ENCODE measurements at places on chromosomes 12 and 14. TPM values are rescaled to one million over a fixed set of nuclear protein-coding genes. Genes with fewer than 3 reads are reported as not detected.

Gene M6PR
- total RNA-seq, result 88.7 TPM

Gene BBOF1
- 0.47 TPM for total RNA-seq

Gene ATP23
- 14.7 TPM for total RNA-seq

Gene KITLG
- 11.6 TPM for total RNA-seq

Gene TCL1B
- total RNA-seq, result not detected

Gene VRK1
- total RNA-seq, result 30.5 TPM

Gene AGAP2
- total RNA-seq, result 0.80 TPM

Gene HHIPL1
- 1.6 TPM for total RNA-seq

Gene NGB
- total RNA-seq, result not detected

Gene GLT1D1
- total RNA-seq, result not detected

Gene CKB
- 11.9 TPM for total RNA-seq

Gene CCDC177
- not detected for total RNA-seq
